ENCODE measurements at places on chromosomes 3 and 15. TPM values are rescaled to one million over a fixed set of nuclear protein-coding genes. Genes with fewer than 3 reads are reported as not detected.

DNA sequence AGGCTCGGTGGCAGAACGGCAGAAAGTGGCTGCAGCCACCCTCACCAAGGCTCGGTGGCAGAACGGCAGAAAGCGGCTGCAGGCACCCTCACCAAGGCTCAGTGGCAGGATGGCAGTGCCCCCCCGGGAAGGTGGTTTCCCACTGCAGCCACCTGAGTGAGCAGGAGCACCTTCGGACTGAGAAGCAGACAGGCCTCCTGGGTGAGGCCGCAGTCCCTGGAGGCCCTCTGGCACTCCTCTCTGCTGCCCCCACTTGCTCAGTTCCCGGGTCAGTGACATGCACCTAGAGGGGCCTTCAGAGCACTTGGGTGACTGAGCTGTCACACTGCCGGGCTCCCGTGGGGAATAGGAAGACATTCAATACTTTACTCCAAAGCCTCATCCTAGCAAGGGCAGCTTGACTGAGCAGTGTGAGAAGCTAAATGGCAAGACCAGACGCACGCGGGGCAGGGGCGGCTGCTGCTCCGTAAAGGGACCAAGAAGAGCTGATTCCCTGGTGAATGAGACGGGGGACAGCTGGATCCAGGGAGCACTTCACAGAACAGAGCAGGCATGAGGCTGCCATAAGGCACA, 62.7 kb downstream of the PCSK6 start:
- DNase-seq, result no peak

DNA sequence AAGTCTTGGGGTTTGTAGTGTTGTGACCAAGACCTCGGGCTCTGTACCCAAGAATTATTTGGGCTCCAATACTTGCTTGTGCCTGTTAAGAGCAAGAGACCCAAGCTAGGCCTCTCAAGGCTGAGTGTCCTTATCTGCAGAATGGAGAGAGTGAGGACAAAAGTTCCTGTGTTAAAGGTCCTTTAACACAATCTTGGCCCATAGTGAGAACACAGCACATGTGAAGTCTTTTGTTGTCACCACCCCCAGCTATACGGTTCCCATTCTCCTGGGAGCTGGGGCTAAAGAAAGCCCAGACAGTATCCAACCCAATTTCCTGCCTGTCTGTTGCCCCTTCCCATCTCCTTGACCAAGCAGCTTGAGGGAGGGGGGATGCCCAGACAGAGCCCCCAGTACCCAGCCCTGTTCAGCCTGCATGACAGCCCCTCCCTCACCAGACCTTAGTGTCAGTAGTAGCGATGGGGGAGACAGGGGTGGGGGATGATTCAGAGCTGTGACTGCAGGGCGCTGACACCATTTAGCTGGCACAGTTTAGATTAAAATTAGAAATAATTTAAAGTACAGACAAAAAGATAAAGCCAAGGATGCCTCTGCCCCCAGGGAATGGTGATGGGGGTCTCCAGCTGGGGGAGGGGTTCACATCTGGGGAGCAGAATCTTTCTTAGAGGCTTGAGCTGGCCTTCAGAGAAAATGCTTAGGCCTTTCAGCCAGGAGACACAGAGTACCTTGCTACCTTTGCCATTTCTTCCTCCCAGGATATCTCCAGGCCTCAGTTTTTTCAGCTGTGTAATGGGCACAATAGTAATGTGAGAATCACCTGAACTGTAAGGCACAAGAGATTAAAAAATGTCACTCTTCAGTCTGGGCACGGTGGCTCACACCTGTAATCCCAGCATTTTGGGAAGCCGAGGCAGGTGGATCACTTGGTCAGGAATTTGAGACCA, 2.7 kb downstream of the PRKCD start:
- DNase-seq, result no peak

GRCh38 chr3:35594739-35595138, 44.6 kb upstream of the ARPP21 start:
- DNase-seq, result no peak

DNA sequence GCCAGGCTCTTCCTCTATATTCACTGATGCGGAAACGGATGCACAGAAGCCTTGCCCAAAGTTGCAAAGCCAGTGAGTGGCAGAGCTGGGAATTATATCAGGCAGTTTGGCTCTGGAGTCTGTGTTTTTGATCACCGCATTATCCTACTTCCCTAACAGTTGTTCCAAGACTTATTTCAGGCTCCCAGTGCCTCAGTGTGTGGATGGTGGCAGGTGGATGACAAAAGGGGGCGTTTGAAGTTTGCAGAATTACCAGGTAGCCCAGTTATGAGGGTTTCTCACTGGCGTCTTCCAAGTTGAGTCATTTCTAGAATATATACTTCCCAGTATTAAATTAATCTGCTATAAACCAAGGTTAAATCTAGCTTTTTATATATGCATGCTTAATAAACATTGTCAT, 81.0 kb downstream of the USP13 start:
- no peak for DNase-seq

The ZNF80 gene
- total RNA-seq, result 1.8 TPM

DNA sequence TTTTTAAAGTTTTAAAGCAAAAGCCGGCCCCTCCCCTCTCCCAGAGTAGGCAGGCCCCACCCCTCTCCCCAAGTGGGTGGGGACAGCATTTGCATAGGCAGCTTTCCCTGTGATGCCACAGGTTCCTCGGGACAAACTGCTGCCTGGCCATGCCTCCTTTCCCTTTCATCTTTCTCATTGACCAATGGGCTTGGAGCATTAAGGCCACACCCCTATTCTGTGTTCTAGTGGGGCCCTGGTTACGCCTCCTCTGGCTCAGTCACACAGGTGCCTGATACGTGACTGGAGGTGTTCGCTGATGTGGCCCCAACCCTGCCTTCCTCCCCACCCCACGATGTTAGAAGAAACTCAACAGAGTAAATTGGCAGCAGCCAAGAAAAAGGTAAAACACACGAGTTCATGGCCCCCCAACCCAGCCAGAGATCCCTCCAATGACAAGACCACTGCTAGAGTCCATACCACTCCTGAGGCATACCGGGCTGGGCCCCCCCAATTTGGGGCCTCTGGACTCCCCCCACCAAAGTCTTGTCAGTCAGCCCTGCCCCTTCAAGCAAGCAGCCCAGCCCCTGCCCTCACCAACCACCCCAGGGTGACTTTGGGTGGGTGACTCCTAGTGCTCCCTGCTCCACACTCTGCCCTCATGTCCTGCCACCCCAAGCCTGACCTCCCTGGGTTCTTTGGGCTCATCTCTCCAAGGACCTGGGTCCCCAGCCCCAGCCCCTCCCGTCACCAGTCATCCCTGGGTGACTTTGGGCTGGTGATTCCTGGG, 62.8 kb upstream of the CSPG4 start:
- DNase-seq, result no peak

DNA sequence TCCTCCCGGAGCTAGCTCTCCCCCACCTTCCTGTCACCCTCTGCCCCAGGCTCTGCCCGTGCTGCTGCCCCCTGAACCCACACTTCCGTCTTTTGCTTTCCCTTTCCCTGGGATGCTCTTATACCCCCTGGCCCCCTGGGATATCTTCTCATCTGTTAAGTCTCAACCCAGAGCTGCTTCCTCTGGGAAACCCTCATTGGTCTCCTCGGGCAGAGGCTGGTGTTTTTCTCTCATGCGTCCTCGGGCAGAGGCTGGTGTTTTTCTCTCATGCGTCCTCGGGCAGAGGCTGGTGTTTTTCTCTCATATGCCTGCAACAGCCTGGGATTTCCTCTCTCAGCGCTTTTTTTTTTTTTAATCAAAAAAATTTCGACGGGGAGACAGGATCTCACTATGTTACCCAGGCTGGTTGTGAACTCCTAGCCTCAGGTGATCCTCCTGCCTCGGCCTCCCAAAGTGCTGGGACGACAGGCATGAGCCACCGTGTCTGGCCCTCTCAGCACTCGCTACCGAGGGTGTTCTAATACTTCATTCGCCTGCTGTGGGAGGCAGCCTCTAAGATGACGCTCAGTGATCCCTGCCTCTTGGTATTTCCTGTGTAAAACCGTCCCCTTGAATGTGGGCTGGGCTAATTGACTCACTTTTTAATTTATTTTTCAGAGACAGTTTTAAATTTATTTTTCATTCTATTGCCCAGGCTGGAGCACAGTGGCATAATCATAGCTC, 62.7 kb upstream of the TFRC start:
- no peak for DNase-seq

- DNase-seq, result no peak
These were observed 90.2 kb downstream of the RYR3 start for GRCh38 chr15:33400941-33401340.

DNA sequence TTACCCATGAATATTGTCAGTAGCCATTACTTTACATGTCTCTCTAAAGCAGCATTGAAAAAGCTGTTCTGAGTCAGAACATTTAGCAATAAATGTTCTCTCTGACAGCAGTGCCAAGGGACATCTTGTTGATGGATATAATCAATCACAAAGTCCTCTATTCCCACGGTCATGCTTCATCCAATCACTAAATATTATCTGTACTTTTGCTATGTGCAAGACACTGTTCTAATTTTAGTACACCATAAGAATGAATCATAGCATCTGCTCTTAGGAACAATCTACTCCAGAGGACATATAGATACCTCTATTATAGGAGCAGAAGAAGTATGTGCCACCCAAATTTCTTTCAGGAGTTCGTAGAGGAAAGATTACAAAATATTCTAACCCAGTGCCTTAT, 142.5 kb upstream of the MBNL1 start:
- no peak for DNase-seq

DNA sequence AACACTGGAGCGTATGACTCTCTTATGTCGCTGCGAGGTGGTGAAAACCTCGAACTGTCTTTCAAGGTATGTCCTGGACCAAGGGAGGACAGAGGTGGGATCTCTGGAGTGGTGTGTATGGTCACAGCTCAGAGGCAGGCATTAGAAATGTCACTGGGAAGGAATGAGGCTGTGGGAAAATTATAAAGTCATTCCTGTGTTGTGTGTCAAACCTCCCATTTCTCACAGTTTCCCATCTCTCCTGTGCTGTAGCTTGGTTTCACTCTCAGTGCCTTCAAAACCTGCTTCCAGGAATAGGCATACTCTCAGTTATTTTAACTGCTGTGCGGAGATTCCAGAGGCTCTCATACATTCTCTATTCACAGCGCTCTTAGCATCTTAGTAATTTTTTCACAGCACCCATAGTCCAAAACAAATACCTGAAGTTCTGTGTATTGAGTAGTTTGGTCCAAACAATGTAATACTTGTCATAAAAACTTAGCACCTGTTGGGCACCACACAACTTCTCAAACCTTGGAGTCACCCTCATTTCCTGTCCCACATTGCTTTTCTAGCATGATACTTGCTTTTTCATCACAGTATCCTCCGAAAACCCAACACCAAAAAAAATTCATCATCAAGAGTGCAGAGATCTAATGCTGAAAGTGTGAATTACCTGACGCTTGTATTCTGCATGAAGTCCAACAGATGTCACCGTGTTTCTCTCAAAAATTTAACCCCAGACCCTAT, 36.9 kb downstream of the GALNT15 start:
- no peak for DNase-seq

DNA sequence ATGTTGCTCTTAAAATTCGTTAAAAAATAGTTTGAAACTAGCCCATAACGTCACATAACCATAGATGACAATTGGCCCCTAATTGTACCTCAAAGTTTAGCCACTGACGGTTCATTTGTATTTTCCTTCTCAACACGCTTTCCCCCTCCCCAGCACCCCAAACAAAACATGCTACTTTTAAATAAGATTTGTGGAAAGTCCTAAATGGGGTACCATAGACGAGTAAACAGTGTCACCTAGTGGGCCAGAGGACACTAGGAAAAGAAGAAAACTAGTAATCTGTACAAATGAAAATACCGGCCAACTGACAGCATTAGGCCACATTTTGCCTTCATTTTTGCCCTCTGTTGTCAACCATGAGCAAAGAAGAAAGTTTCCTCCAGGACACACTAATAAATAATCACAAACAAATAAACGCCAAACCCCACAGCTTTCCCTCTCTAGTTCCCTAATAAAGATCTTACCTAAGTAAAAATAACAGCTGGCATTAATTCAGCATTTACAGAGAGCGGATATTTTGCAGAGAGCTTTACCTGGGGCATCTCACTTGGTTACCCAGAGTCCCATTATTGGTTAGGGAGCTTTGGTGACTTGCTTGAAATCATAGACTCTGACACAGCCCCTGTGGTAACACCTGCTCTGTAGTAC, 175.1 kb upstream of the ATP11B start:
- DNase-seq, result no peak

The ZBBX gene
- not detected for total RNA-seq

DNA sequence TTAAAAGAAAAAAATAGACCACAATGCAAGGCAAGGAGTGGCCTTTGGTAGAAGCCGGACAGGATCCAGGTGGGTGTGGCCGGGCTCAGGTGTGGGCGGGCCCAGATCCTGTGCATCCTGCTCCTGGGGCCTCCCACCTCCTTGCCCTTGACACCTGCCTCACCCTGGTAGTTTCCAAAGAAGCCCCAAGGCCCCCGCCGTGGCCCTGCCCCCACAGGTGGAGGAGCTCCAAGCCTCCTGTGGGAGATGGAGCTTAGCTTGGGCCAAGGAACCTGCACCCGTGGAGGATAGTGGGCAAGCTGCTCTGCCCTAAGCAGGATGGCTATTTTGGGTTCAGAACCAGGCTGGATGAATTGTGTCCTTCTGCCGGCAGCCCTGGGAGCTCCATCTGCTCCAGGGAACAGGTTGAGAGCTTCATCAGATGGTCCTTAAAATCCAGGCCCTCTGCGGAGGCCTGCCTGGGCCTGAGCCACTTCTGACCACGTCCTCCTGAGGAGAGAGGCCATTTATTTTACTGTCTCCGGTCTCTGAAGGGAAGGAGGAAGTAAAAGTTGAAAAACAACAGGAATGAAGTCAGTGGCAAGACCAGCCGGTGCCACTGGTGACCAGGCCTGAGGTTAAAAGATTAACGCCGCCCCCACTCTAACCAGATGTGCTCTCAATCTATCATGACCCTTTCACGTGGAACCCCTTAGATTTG, 53.9 kb upstream of the KLF13 start:
- DNase-seq, result no peak

DNA sequence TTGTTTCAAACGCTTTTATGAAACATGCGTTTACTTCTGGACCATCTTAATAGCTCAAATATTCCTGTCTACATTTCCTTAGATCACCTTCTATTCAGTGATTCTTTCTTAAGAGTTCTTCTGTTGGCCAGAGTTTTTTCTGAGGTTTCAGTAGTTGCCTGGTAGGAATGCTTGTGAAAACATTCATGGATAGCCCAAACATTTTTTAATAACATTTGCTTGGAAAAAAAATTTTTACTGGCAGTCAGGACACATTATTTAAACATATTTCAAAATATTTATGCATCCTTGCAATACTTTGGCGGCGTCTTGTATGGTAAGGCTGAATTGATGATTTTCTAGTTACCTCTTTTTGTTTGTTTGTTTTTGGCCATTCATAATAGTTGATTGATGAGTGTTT, 47.4 kb upstream of the ZBTB20 start:
- DNase-seq, result no peak

DNA sequence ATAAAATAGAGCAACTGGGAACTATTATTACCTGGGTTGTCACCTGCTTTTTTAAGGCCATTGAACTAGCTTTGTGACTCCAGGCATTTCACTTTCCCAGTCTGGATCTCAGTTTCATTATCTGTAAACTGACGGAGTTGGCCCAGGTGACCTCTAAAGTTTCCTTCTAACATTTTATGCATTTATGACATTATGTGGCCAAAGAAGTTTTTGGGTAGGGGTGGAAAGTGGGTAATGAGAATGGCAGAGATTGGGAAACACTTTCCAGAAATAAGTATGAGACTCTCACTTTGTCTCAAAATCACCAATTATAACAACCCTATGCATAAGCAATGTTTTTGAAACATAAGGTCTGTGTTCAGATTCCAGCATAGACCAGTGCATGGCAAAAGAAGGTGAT, 99.1 kb upstream of the ARHGEF3 start:
- no peak for DNase-seq

- no peak for DNase-seq
These were observed 13.9 kb downstream of the CEP152 start for GRCh38 chr15:48796930-48797329.

The EID1 gene
- total RNA-seq, result 125 TPM

Data from CD8-positive, alpha-beta memory T cell (primary cell).